ENCODE measurements at places on chromosomes 2 and 18.
A peak's percentile ranks its signal among the peaks of the same experiment; 100 is the strongest.

- DNase-seq, result no peak
Measured at GRCh38 chr2:138275292-138275690, 226.3 kb upstream of the SPOPL start.

- peak; percentile 14 for DNase-seq
Measured at GRCh38 chr2:165837122-165837521, 43.1 kb upstream of the GALNT3 start.

DNA sequence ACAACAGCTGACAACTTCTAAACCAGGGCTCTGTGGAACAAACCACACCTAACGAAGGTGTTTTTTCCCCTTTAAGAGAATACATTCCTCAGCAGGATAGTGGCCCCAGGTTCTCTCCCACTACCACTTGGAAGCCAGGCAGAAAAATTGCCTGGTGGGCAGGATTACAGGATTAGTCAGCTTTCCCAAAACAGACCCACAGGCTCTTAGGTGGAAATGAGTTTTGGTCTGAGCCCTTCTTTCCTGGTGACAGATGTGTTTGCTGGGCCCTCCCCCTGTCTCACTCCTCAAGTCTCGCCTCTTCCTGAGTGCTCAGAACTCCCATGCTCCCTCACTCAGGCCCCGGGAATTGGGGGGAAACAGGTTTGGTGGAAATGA is 139.4 kb upstream of the HAAO start:
- no peak for DNase-seq

- DNase-seq, result no peak
Measured at GRCh38 chr2:26316041-26316440, 29.9 kb upstream of the SELENOI start.

DNA sequence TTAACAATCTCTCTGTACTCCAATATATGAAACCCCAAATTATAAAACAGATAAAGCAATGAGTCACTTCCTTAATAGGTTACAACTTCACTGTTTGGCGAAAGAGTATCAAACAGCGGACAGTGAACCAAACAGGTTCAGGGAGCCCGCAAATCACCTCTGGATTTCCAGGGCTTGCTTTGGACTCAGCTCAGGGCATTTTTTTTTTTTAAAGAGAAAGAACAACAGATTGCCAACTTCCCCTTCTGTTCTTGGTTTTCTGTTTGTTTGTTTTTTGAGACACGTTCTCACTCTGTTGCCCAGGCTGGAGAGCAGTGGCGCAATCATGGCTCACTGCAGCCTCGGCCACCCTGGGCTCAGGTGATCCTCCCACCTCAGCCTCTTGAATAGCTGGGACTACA is 52.7 kb downstream of the ABCB11 start:
- no peak for DNase-seq

GRCh38 chr18:62549755-62550154 is 26.9 kb downstream of the ZCCHC2 start:
- DNase-seq, result no peak

GRCh38 chr18:3211236-3211992 is 8.4 kb downstream of the MYOM1 start:
- DNase-seq, result no peak

GRCh38 chr2:226674123-226674522 is 125.5 kb downstream of the IRS1 start:
- no peak for DNase-seq

GRCh38 chr2:9991829-9992273 is 40.4 kb downstream of the GRHL1 start:
- DNase-seq, result no peak

DNA sequence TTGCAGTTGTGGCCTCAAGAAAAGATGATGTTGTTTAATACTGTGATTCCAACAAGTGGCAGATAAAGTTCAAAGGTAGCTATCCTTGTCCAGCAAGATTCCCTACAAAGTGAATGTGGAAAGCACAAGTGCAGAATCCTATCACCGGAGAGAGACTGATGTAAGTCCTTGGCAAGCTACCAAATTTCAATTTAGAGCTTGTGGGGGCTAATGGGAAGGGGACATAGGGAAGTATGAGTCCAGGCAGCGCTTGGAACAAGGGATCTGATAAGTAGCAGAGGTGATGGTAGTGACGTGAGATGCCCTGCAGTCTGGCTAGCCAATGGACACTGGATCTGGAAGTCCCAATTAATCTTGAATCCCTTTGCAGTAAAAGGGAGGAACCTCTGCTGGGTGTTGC is 165.2 kb upstream of the DTNA start:
- no peak for DNase-seq

GRCh38 chr18:44882163-44882868 is 201.6 kb downstream of the SETBP1 start:
- no peak for DNase-seq

DNA sequence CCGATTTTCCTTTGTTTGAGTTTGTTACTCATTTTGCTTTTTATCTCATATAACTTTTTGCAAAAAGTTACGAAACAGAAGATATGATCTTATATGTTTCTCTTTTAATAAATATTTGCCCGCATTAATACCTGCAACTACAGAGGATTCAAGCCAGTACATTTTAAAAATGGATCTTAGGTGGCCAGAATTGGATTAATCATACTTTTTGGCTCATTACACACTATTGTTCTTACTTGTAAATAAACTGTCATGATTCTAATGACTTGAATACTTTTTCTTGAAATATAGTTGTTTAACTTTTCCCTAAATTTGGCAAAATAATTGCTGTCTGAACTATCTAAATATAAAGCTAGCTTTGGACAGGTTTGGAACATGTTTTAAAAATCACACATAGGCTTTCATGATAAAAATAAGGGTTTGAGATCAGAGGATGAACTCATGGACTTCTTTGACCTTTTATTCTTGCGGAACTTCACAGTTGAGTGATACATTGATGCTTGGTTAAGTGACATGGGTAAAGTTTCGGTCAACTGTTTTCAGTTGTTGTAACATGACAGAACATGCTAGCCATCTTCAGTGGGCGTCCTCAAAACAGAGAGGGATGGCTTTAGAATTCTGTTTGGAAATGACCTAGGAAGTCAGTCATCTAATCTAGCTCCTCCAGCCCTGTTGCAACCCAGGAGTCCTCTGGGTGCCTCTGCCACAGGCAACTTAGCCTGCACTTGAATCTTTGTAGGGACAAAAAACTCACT is 44.5 kb downstream of the LTBP1 start:
- DNase-seq, result no peak

DNA sequence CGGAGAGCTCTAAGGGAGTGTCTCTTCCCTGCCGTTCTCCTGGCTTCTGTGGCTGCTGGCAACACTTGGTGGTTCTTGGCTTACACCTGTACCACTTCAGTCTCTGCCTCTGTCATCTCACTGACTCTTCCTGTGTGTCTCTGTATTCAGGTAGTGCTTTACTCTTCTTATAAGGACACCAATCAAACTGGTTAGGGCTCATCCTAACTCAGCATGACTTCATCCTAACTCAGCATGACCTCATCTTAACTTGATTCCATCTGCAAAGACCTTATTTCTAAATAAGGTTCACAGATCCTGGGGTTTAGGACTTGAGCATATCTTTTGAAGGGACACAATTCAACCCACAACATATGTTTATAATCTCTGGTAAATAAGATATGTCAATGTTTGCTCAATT is 51.6 kb upstream of the DSEL start:
- no peak for DNase-seq

GRCh38 chr18:35389095-35389618 is 12.0 kb upstream of the ZNF396 start:
- no peak for DNase-seq

DNA sequence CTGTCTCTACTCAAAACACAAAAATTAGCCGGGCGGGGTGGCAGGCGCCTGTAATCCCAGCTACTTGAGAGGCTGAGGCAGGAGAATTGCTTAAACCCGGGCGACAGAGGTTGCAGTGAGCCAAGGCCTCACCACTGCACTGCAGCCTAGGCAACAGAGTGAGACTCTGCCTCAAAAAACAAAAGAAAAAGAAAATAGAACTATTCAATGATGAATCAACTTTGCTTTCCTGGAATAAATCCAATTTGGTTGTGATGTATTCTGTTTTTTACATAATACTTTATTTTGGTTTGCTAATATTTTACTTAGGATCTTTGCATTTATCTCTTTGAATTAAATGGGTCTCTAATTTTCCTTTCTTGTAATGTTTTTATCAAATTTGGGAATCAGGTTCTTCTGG is 86.3 kb upstream of the MBOAT2 start:
- no peak for DNase-seq

GRCh38 chr2:237319086-237319820 is 94.7 kb downstream of the COL6A3 start:
- no peak for DNase-seq

GRCh38 chr18:35072616-35073015 is 31.4 kb downstream of the MAPRE2 start:
- DNase-seq, result no peak

DNA sequence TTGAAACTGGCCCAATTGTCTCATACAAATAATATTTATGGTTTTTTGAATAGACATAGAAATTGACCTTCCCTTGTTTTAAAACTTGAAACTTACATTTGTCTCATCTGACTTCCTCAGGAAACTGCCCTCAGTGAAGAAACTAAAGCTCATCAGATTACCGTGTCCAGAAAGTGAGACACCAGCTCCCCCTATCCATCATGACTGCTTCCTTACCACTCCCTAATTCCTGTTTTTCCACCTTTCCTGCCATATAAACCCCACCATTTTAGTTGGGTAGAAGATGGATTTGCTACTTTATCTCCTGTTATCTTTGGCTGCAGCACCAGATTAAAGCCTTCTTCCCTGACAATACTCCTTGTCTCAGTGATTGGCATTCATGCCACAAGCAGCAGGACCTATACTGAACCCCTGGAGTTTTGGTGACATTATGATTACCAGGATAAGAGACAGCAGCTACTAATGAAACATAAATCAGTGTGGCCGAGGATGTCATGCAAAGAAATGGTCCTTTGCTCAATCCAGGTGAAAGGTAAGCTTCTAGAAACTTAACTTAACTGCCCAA is 1627.6 kb upstream of the ZEB2 start:
- DNase-seq, result no peak

GRCh38 chr2:11168488-11168887 is 13.2 kb downstream of the SLC66A3 start:
- no peak for DNase-seq

DNA sequence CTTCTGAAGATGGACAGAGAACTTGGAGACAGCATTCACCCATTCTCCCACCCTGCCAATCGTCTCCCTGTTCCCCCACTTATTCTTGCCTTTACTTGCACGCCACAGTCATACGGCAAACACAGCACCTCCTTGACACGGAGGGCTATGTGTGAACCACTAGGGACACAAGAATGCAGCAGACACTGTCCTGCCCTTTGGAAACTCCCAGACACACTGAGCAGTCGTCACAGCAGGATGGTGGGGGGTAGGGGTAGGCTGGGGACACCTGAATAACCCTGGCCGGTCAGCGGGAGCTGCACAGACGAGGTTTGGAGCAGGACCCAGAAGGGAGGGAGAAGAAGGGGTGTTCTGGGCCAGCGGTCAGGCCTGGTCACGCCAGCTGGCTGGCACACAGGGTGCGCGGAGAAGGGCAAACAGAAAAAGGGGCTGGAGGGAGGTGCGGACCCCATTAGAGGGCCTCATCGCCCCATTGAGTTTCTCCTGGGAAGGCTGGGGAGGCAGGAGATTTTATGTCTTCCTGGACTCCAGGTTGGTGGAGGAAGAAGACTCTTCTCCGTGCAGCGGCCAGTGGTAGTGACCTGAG is 40.0 kb upstream of the FOSL2 start:
- DNase-seq, result no peak
